Left renal cortex interstitium (tissue), 4 donors: ENCODE measurements at places on chromosomes 12 and 14. TPM values are rescaled to one million over a fixed set of nuclear protein-coding genes. Genes with fewer than 3 reads are reported as not detected.

DNA sequence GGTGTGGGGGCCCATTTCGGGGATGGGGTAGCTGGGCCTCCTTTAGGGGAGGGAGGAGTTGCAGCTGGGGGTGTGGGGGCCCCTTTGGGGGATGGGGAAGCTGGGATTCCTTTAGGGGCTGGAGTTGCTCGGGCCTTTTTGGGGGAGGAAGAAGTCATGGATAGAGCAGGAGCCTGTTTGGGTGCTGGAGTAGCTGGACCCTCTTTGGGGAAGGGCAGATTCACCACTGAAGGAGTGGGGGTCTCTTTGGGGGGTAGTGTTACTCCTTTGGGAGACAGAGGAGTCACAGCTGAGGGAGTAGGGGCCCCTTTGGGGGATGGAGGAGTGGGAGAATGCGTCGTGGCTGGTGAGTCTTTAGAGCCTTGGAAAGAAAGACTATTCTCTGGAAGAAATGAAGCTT lies 6.5 kb downstream of the NACA start:
- no peak for DNase-seq

DNA sequence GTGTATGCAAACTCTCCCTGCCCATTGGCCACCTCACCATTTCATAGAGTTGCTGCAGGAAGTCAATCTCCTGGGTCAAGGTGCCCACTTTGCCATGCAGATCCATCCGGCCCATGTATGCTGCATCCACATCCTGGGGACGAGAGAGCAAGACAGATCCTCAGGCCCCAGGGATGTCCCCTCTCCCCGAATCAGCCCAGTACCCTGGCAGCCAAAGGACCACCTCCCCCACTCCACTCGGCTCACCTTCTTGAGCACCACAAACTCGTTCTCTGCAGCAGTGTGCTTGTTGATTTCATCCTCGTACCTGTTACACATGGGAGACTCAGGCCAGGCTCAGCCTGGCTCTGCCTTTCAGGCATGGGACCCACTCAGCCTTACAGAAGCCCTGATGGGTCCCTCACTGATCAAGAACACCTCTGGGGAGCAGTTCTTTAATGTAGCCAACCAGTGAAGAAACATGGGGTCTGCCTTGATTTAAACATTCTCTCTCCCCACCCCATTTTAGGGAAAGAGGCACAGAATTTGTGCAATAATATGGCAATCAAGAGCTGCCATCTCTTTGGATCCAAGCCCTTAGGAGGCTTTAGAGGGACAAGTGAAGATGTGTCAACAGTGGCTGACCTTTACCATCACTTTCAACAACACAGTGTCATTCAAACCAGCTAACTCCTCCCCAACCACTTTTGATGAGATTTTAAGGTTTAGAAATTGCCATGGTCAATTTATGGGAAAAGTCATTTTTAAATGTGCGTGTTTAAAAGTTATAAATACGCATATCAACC lies 3.9 kb downstream of the KRT79 start:
- no peak for DNase-seq

GRCh38 chr12:84463741-84464495 lies 448.7 kb downstream of the SLC6A15 start:
- DNase-seq, result peak; percentile 31

DNA sequence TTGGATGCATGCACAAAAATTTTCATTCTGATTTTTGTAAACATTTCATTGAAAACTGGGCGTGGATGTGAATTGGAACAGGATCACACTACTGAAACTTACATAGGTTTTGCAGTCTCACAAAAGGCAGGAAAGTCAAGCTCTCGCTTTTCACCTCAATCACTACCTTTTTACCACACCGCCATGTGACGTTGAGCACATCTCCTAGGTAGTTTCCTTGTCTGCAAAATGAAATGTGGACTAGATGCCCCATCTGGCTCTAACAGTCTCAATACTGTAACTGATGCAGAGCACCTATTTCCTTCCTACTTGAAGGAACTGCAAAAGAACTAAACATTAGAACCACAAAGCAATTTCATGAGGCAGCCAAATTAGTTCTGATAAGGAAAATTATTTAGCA lies 4.4 kb upstream of the YY1 start:
- no peak for DNase-seq

DNA sequence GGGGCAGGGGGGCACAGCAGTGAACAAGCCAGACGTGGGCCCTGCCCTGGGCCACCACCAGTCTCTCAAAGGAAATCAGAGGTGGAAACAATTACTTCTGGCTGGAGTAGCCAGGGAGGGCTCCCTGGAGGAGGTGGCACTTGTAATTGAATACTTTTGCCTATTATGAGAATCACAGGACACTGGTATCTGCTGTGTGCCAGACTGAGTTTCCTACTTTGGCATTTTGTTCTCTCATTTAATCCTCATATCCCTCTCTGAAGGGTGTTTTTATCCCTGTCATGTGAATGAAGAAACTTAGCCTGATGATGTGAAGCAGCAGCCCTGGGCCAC lies 7.2 kb downstream of the FAM222A start:
- DNase-seq, result no peak

- DNase-seq, result no peak
These were observed 22.6 kb upstream of the CRACR2A start for GRCh38 chr12:3775385-3776035.

DNA sequence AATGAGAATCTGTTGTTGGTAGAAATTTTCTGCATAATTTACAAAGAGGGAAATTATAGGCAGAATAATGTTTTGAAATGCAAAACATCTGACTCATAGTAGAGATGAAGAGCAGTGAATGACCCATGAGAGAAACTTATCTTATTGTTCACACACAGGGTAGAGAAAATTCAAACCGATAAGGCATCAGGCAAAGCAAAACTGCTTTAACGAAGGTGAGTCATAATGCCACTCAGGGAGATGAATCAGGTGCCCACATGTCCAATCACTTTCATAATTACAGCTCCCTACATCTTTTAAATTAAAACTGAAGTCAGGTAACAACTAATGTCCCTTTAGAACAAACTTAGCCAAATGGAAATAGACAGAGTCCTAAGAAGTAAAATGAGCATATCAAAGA lies 265.6 kb upstream of the GARIN6 start:
- DNase-seq, result no peak

- no peak for DNase-seq
These were observed 478.0 kb downstream of the RMST start for GRCh38 chr12:97940629-97941028.

GRCh38 chr12:57813971-57814772 lies 4.4 kb downstream of the AVIL start:
- DNase-seq, result no peak

- DNase-seq, result no peak
These were observed 32.7 kb downstream of the ZCCHC8 start for GRCh38 chr12:122467983-122468382.

DNA sequence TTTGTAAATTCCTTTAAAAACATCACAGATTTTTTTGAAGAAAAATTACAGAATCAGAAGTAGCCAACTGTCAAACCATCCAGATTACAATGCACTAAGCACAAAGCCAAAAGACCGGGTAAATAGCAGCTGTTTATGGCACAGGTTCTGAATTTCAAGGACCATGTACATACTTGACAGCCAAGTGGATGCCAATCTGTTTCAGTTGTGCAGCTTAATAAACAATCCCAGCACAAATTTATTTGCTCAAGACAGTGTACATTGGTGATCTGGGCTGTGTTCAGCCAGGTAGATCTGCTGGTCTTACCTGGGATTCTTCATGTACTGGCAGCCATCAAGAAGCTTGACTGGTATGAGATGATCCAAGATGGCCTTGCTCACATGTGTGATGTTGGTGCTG lies 229.8 kb upstream of the FLRT2 start:
- DNase-seq, result no peak

Gene RNASE7
- polyA plus RNA-seq, result 0.91 TPM

Gene TRHDE
- polyA plus RNA-seq, result 23.2 TPM
